ENCODE measurements at places on chromosomes 6 and 20.
A peak's percentile ranks its signal among the peaks of the same experiment; 100 is the strongest.

DNA sequence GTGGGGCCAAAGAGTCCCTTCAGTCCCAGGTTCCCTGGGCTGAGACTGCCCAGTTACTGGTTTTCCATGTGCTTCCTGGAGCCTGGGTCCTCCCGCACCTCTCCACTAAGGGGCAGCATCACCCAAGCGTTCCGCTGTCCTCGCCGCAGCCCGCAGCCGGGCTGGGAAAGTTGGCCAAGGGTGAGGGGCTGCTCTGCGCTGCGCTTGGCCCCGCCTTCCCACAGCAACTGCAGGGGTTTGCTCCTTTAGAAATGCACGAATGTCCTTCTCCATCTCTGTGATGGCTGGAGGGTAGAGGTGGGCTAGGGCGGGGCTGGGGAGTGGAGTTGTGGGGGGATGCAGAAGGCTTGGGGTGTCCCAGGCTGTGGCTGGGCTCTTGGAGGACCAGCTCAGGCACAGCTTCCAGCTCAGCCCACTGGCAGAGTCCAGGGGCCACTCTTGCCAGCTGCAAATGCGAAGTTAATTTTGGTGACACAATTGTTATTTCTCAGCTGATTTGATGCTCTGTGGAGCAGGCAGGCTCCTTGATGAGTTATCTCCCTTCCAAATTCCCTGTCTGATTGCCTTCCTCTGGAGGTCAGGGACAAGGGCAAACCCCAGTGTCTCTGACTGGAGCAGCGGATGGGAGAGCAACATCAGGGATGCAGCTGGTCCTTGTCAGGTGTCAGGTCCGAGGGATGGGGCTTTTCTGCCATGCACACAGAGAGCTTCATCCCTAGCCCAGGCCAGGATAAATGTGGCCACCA, 63.2 kb downstream of the NOL4L start:
- peak; percentile 74 for DNase-seq

GRCh38 chr6:104472021-104472901, 387.5 kb downstream of the HACE1 start:
- DNase-seq: no peak

- DNase-seq: no peak
These were observed 804.1 kb upstream of the CITED2 start for GRCh38 chr6:140178520-140178919.

- no peak for DNase-seq
These were observed 1.6 kb downstream of the KIAA0408 start for GRCh38 chr6:127457456-127458064.
